ENCODE measurements at places on chromosomes 5 and 9.

- no peak for DNase-seq
Observed at GRCh38 chr9:112555844-112556482, 69.3 kb downstream of the KIAA1958 start.

- DNase-seq = no peak
Observed at GRCh38 chr9:128898845-128899565, 17.1 kb downstream of the LRRC8A start.

- no peak for DNase-seq
Observed at GRCh38 chr5:153998010-153998409, 40.7 kb downstream of the FAM114A2 start.

DNA sequence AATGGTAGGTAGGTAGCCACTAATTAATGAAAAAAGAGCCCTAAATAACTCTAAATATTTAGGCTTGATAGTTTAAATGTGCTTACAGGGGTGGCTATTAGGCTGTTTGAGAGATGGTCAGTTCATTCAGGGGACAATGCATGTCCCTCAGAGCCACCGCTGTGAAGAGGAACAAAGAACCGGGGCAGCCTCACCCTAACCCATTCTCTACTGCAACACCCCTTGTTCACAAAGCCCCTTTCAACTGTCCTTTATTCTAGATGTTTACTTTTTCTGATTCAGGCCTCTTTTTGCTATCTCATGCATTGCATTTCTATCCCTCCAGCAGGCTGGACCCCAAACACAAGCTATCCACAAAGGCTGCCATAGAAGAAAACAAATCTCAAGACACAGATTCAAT, 906.7 kb downstream of the NR2F1-AS1 start:
- peak; percentile 94 for DNase-seq

DNA sequence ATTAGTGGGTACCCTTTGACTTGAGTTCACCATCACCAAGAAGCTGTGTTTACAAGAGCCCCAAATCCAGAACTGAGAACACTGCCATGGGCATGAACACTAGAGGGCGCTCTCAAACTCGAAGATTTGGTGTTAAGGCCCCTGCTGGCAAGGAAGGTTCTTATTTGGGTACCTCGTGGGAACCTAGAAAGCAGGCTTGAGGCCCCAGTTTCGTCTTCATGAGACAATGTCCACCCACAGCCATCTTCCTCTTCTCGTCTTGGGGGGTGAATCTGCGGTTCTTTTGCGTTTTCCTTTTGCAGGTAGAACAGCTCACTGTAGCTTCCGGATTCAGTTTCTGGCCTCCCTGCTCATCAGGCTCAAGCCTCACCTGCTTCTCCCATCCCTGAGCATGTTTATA, 184.0 kb downstream of the SEMA5A start:
- peak; percentile 62 for DNase-seq

DNA sequence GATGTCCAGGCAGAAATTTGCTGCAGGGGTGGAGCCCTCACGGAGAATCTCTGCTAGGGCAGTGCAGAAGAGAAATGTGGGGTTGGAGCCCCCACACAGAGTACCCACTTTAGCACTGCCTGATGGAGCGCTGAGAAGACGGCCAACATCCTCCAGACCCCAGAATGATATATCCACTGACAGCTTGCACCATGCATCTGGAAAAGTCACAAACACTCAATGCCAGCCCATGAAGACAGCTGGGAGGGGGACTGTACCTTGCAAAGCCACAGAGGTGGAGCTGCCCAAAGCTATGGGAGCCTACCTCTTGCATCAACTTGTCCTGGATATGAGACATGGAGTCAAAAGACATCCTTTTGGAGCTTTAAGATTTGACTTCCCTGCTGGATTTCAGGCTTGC, 426.3 kb upstream of the FAM174A start:
- no peak for DNase-seq

DNA sequence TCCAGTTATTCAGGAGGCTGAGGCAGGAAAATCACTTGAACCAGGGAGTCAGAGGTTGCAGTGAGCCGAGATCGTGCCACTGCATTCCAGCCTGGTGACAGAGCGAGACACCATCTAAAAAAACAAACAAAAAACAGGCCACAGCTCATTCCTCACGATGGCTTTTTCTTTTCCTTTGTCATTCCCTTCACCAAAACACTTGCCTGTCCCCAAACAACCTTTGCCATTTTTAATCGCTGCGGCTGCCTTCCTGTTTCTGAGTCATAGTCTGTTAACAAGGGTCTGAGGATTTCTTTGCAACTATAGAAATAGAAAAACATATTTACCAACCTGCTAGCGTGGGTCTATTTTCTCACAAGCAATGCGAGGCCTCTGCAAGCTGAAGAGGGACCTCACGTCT, 123.0 kb upstream of the FSTL4 start:
- no peak for DNase-seq

GRCh38 chr5:173517648-173518047, 98.8 kb downstream of the BOD1 start:
- no peak for DNase-seq

DNA sequence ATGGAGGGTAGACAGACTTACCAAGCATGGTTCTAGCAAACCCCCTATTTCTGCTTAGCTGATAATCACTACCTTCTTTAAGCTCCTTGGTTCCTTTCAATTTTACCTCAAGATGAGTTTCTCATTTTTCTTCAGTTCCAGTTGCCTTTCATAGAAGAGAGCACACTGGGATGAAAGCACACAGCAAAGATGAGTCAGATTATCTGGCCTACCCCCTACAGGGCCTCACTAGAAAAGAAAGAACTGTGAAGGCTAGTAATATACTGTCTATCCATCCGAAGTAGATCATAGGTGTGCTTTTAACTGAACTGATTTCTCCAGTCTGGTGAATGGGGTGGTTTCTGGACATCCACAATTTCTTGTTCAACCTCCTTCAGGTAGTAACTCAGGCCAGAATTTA, 122.5 kb downstream of the TRPM3 start:
- no peak for DNase-seq

DNA sequence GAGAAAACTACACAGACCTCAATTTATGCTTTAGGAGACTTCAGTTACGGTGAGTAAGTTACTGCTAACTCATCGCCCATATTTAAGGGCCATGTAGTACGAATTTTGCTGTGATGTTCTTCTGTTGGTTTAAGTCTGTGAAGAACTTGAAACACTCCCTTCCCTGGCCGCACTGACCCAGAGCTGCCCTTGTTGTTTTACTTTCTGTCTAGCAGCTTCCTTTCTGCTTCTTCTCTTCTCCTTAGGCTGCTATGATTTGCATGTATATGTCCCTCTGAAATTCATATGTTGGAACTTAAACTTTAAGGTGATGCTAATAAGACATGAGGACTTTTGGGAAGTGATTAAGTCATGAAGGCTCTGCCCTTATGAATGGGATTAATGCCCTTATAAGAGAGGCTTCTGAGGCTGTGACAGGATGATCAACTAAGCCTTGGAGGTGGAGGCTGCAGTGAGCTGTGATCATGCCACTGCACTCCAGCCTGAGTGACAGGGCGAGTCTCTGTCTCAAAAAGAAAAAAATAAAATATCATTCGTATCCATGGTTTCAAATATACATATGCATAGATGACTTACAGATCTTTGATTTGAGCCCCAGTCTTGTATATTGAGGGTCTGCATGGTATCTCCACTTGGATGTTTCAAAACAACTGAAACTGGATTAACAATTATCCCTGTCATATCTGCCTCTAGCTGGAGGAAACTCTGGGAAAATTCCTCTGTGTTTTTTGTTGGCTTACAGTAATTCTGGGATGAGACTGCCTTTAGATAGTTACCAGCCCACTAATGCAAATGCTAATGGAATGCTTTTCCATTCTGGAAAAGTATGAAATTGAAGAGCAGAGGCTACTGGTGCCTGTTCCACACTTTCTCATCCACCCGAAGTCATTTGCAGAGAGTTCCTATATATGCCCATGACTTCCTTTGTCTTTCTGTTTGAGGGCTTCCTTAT, 263.4 kb upstream of the ACTBL2 start:
- no peak for DNase-seq

- no peak for DNase-seq
Observed at GRCh38 chr5:6581559-6582426, 51.1 kb downstream of the NSUN2 start.

- no peak for DNase-seq
Observed at GRCh38 chr5:141516672-141517025, 27.8 kb downstream of the PCDHGC5 start.

GRCh38 chr9:6096821-6097220, 81.4 kb upstream of the RANBP6 start:
- no peak for DNase-seq

DNA sequence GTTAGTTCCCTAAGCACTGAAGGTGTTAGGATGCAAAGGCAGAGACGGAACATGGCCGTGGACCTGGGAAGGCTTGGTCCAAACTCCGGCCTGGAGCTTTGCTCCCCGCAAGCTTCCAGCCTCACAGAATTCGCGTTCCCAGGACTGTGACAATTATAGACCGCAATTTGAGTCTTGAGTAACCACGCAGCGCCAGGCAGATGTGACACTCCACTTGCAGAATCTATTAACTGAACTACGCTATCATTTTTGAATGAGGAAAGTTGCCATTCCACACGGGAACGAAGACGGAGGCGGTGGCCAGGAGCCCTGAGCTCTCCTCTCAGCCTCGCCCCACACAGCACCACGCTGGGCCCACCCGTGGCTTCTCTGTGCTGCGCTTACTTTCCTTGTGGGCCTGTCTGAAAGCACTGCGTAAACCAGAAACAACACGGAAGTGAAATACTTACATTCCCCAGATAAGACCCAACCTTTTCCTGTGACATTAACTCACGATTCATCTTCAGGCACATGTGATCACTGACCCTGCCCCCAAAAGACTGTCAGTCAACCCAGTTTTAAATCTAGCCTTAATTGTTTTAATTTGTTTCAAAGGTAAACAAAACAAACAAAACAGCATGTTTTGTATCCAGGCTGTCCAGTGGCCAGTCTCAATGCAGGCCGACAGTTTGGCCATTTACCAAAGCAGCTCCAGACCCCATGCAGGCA, 16.1 kb upstream of the COL5A1 start:
- no peak for DNase-seq

DNA sequence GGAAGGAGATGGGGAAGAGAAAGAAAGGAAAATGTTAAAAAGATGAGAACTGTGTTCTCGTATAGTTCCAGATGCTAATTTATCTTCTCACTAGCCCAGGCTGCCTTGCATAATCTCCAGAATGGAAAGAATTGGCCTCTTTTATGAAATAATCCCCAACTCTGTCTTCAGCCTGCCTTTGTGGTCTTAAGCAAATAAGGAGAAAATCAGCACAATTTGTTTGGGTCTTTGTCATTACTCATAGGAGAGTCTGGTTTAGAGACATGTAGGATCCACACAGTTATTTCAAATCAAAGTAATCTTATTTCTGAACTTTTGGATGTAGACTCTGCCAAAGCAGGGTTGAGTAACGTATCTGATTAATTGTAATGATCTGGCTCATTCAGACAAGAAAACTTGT, 50.7 kb upstream of the CAMK4 start:
- no peak for DNase-seq

DNA sequence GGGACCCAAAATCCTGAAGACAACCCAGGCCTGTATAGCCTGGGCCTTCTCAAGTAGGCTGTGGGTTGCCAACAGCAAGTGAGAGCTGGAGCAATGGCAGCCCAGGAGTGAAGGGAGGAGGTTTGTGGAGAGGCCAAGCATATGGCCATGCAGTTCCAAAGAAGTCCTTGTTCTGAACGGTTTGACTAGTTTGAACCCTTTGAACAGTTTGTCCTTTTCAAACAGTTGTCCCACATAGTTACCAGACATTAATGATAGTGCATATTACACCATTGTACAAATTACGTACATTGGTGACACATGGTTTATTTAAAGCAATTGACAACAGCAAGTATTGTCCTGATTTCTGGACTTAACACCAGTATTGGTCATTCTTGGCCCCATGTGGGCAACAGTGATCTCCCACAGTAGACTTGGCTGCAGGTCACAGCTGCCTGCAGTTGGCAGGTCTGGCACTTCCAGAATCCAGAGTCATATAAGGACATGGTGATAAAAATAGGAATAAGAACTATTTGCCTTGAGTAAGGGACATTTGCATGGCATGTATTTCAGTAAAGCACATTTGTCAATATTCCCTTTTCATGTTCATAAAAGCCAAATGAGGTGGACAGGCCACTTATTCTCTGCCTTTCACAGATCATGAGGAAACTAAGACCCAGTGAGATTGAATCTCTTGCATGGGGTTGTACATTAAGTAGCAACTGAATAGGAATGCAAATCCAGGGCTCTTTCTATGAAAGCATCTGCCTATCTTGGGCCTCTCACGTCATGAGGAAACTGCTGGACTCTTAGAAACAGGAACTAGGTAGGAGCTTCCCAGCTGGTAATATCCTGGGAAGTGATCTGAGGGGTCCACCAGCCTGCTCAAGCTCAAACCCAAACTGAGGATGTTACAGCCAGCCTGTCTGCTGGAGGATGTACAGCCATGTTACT, 30.3 kb downstream of the SLC25A48 start:
- no peak for DNase-seq

GRCh38 chr5:61084658-61085057, 77.6 kb downstream of the SMIM15 start:
- DNase-seq = no peak

DNA sequence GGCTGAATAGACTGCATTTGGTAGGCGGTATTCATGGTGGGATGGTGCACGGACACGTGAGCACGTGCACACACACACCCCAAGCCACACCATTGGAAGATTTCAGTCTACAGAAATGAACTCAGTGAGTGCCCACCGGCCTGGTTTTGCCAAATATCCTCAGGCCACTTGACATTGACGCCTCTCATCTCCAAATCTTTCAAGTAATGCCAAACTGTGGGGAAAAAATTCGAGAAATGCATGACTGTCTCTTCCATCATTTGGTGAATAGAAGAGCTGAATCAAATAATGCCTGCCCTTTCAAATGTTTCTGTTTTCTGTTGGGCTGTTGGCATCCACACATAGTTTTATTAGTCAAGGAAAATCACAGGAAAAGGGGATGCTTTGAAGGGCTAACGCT, 182.3 kb upstream of the EFNA5 start:
- DNase-seq = no peak

GRCh38 chr9:130782886-130783530, 52.0 kb upstream of the ABL1 start:
- DNase-seq = no peak

GRCh38 chr5:103918668-103919367, 356.2 kb upstream of the NUDT12 start:
- DNase-seq = peak; percentile 58

- peak; percentile 74 for DNase-seq
Observed at GRCh38 chr5:142324136-142324870, 518 bp downstream of the SPRY4 start.

GRCh38 chr5:158466191-158466590, 607.2 kb upstream of the CLINT1 start:
- DNase-seq = no peak

DNA sequence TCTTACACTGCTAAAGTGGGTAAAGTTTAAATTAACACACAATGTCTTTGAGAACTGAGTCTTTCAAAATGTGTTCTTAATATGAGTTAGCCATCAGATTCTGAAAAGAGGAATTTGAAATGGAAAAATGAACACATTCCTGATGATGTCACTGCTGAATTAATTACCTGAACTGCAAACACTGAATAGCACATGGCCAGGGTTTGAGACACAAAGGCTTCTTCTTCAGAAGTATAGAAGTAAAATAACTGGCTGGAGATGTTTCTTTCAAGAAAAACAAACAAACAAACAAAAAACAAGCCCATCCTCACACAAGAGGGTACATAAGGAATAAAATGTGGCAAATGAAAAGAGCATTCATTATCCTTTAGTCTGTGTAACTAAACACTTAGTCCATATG, 7.1 kb downstream of the GLIS3 start:
- no peak for DNase-seq

Measured in NCI-H69 (cell line).